Natural killer cell treated with Interleukin-12 subunit alpha and Interleukin-12 subunit beta and Interleukin-15 and Interleukin-18, amount 100 ng/mL, for 72 hours (primary cell): ENCODE measurements at places on chromosomes 16 and 17. TPM values are rescaled to one million over a fixed set of nuclear protein-coding genes. Genes with fewer than 3 reads are reported as not detected.

CA5A gene
- total RNA-seq, result not detected

LGALS9B gene
- not detected for total RNA-seq

CLEC18A gene
- total RNA-seq, result 5.1 TPM

SLC39A11 gene
- 25.6 TPM for total RNA-seq

EFCAB5 gene
- total RNA-seq, result 0.42 TPM

ANKRD40CL gene
- total RNA-seq, result not detected

SPATA22 gene
- total RNA-seq, result not detected

CFAP97D1 gene
- not detected for total RNA-seq

CCL4L2 gene
- 37.4 TPM for total RNA-seq

ZNF213 gene
- total RNA-seq, result 8.5 TPM

GINS3 gene
- total RNA-seq, result 21.6 TPM

NAGS gene
- 0.70 TPM for total RNA-seq

NPIPB13 gene
- 38.2 TPM for total RNA-seq

PRCD gene
- 0.78 TPM for total RNA-seq

RGS9 gene
- 14.1 TPM for total RNA-seq
